ENCODE measurements at places on chromosomes 2 and 18.

DNA sequence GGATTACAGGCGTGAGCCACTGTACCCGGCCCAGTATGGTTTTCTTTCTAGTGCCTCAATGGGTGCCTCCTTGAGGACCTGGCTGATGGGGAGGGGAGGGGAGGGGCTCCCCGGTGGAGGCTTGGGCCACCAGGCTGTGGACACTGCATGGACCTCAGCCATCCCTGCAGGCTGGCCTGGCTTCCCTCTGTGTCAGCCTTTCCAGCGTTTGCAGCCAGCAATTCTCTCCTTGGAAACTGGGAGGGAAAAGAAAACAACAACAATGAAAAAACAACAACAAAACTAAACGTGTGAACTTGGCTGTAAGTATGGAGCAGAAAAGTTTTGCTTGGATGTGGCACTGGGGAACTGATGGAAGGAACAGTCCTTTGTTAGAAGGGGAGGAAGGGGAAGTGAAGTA lies 159.3 kb downstream of the GLI2 start:
- DNase-seq: no peak

DNA sequence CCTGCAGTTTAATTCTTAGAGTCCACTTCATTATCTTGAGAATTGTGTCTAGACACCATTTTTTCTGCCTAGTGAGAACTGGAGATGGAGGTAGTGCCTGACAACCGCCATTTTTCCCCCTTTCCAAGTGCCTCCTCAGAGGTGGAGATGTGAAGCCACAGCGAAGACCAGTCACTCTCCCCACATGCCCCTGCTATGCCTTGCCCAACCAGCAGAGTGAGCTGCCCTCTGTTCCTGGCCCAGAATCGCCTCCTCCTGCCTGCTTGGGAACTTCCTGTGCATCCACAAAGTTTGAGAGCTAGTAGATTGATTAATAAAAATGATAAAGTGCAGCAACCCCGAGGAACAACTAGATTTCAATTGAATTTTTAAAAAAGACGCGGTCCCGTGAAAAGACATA lies 123.3 kb downstream of the CLIP4 start:
- peak; percentile 41 for DNase-seq

DNA sequence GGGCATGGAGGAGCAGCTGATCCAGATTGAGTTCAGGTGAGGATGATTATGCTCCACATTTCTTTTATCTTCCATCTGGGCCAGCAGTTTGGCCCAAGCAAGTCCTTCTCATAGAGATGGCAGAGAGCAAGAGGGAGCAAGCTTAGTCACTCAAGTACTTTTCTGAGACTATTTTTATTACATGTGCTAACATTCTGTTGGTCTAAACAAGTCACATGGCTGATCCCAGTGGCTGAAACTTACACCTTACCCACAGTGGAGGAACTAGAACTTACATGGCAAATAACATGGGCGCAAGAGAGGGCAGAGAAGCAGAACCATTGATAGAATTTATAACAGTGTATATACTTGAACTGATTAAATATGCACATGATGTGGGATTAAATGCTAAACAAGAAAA lies 105.7 kb downstream of the KYNU start:
- no peak for DNase-seq

DNA sequence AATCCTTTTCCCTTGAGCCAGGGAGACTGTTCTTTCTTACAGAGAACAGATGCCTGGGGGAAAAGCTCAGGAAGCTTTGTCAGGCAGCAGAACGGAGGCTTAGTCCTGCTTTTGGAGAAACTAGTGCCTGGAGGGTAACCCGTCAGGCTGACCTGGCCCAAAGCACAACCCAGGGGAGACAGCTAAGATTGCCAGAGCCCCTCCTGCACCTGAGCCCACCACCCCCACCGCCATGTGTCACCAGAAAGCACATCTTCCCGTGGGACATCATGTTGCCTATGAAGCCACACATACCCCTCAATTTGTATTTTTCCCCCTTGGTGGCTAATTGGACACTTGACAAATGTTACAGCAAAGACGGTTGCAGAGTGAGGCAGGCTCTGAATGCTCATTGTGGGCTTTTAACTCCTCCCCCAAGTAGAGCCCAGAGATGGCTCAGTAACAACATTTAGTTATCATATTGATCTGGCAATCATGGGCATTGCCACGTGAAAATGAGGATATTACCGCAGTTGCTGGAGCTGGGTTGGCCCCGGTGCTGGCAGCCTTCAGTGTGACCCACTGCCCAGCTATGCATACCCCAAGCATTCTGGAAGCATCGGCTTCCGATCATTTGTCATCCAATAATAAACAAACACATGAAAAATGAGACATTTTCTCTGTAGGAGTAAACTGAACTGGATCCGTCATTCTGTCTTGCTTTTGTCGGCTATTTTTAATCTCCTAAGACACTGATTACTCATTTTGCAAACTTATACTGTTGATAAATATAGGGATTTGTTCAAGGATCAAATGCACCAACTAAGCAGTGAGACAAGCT lies 229.5 kb downstream of the ATAD2B start:
- peak; percentile 23 for DNase-seq

DNA sequence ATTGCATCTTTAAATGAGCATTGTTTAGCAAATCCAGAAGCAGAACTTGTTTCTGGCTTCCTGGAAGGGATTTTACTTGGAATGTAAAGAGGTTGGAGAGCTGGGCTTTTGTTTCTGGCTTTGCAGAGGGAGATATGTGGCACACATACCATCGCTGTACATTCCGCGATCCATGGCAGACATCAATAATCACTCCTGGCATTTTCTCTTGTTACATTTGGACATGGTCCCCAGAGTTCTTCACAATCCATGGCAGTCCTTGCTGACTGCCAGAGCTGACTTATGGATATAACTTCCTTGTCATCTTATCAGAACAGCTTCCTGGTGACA lies 445.6 kb upstream of the SPRED2 start:
- peak; percentile 41 for DNase-seq

DNA sequence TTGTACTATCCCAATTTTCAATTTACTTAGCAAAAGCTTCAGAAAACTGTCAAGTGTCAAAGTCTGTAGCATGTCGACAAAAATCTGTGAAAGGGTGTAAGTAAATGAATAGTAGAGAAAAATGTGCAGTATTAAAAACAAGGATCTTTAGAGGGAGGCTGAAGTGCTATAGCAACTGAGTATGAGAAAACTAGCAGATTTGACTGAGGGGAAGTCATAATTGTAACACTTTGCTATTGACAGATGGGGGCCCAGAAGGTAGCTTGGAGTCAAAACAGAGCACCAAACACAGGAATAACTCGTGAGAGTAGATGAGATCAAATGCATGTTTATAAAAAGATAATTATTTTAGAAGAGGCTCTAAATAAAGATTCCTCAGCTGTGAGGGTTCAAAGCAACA lies 657.7 kb downstream of the TMEM182 start:
- no peak for DNase-seq

GRCh38 chr2:5915881-5916310 lies 223.7 kb downstream of the SOX11 start:
- DNase-seq: no peak

DNA sequence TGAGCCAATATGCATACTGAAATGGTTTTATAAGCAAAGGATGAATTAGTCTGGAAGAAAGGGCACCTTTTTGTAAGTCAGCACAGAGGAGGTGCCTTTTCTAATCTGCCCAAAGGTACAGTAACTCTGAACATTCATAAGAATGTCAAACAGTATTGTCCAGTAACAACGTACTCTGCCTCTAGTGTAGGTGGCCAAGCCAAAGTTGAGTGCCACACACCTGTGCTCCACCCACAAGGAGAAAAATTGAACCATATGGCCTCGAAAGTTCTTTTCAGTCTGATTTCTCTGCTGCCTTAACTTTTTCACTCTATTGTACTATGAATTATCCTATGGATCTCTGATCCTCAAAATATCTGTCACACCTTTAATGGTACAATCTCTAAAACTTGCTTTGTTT lies 86.8 kb downstream of the CERKL start:
- DNase-seq: no peak

DNA sequence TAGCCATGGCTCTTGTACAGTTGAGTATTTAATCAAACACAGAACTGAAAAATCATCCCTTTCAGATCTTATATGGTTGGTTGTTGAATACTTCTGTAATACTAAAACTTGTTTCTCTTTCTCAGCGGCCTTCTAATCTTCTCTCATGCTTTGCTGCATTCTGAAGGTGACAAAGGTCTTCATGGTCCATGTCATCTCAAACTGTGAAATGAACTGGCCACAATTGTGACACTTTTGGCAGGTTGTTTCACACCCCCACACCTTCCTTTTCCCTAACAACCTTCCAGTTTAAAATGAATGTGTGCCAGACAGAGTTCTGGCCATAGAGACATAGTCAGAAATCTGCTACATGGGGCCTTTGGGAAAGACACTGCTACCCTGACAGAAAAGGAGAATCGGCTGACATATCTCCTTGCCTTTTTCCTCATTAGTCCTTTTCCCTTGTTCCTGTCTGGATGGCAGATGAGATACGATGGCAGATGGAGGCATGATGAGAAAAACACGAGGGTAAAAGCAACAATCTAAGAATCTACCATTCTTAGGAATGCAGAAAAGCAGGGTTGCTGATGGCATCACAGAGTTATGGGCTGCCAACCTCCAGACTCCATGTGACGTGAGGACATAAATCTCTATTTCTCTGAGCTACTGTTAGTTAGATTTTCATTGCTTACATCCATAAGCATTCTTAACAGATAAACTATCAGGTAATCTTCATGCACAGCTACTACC lies 106.5 kb downstream of the PIGN start:
- DNase-seq: no peak

GRCh38 chr2:25234738-25235137 lies 66.4 kb upstream of the POMC start:
- DNase-seq: no peak

- no peak for DNase-seq
Measured at GRCh38 chr2:118657466-118657865, 190.0 kb downstream of the EN1 start.

DNA sequence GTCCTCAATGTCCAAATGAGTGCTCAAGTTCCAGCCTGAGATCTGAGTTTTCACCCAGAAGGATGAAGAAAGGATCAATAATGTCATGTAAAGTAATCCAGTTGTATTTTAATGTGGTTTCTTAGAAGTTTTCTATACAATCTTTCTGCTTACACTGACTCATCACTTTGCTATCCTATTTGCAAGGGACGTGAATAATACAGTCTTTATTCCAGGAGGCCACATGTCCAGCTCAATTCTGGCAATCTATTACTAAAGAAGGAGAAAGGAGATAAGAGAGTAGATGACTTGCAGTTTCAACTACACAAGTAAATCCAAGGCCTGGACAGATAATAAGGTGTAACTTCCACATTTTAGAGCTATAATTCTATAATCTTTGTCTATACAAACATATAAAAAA lies 601.1 kb upstream of the SETBP1 start:
- DNase-seq: peak; percentile 23

- no peak for DNase-seq
Measured at GRCh38 chr18:25153426-25153825, 198.5 kb downstream of the ZNF521 start.

DNA sequence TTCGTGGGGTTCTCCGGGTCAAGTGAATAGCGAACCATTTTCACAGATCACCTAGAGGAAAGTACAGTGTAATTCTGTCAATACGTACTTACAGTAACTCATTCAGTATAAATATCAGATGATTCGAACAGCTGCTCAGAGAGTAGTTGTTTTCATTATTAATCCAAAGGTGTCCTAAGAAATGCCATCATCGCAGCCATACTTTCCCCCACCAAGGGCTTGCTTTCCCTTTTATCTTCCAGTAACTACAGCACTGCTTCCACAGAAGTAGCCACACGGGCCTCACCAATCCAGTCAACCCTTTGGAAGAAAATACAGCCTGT lies 4.5 kb upstream of the C18orf32 start:
- DNase-seq: no peak

- no peak for DNase-seq
Measured at GRCh38 chr2:84875213-84875560, 5.7 kb downstream of the TRABD2A start.

DNA sequence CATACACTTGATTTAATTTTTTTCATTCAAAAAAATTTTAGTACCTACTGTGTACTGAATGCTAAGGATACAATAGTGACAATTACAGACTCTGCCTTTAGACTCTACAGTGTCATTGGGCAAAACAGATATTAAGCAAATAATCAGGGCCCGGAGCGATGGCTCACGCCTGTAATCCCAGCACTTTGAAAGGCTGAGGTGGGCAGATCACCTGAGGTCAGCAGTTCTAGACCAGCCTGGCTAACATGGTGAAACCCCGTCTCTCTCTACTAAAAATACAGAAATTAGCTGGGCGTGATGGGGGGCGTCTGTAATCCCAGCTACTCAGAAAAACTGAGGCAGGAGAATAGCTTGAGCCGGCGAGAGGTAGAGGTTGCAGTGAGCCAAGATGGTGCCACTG lies 1.4 kb downstream of the UBXN2A start:
- no peak for DNase-seq

DNA sequence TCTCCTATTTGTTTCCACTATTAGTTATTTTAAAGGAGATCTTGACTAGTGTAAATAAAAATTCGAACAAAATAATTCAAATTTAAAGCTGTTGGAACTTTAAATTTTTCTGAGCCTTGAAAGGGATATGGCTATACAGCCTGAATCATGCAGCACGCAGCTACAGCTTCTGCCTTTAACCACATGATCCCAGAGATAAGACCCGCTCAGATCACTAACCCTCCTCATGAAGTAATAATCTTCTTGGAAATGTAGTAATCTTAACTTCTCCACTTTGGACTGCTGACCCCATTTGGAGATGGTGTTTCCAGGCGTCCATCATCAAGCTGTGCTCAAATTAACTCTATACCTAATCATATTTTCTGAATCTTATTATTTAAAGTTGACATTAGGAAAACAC lies 336.6 kb downstream of the DSC3 start:
- no peak for DNase-seq

- DNase-seq: peak; percentile 35
Measured at GRCh38 chr2:174654419-174654941, 56.9 kb upstream of the WIPF1 start.

DNA sequence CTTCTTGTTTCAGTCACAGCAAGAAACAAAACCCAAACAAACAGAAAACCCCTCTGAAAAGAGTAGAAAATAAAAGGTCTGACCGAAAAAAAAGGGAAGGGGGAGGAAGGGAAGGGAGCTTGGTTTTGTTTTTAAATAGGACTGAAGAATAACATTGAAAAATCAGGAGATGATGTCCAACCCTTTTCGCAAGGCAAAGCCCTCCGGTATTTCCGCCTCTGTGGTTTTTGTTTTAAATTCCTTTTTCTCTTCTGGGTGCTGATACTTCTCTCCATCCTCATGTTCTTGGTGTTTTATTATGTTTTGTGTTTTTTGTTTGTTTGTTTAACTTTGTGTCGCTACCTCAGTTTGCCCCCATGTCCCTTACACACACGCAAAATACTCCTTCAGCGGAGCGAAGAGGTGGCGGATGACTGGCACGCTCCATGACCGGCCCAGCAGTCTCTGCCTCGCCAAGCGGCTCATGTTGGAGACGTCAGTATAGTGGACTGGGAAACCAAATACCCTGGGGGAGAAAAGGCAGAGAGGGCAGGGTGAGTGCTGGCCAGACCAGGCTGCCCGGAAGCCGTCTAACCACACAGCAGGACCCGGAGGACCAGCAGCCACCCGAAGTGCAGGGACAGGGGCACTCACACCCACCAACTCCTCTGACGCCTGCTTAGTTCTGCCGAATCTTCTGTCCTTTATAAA lies 65.7 kb upstream of the POMC start:
- DNase-seq: no peak

All from EH (cell line).